ENCODE measurements at places on chromosomes 16 and 17. TPM values are rescaled to one million over a fixed set of nuclear protein-coding genes. Genes with fewer than 3 reads are reported as not detected.

DNA sequence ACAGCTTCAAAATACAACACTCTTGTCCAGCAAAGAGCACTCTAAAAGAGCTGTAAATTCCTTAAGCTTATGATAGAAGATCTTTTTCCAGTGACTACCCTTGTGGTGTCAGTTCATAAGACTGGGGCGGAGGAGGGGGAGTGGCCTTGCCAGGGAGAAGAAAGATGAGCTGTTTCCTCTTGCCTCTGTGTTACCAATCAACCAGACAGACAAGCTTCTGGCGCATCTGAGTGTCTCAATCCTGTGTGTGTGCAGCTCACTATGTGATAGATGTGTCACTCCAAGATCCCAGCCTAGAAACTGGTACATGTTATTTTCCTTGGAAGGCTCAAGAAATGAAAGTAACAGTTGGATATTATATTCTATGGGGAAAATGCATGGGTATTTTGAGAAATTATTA, 167.4 kb upstream of the CACNG3 start:
- H3K4me3 ChIP-seq, result no peak overlapping the region
- peaks cover 3% of the 10 kb centered on the region for H3K36me3 ChIP-seq
- H3K27ac ChIP-seq, result no peak overlapping the region
- peaks cover 12% of the 10 kb centered on the region for H3K4me1 ChIP-seq
- no peaks in the 10 kb centered on the region for H3K27me3 ChIP-seq

- no peak for DNase-seq
- no peaks in the 10 kb centered on the region for H3K27me3 ChIP-seq
- H3K27ac ChIP-seq, result no peak overlapping the region
Measured at GRCh38 chr17:64994281-64994680, 62.3 kb downstream of the GNA13 start.

The PPL gene
- polyA plus RNA-seq, result 27.0 TPM

The NAGPA gene
- polyA plus RNA-seq, result 7.9 TPM

DNA sequence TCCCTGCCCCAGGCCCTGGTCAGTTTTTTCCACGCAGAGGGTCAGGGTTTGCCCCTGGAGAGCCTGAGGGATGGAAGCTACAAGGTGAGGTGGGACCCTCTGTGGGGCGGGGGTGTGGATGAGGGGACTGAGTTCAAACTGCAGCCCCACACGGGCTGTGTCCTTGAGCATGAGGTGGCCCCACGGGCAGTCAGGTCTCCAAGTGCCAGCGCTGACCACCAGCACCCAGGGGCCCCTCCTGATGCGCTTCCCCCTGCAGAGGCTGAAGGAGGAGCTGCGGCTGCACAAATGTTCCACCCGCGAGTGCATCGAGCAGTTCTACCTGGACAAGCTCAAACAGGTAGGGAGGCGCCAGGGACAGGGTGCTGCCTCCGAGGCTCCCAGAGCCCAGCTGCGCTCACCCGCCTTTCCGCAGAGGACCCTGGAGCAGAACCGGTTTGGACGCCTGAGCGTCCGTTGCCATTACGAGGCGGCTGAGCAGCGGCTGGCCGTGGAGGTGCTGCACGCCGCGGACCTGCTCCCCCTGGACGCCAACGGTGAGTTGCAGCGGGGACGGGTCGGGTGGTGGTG, 4.3 kb downstream of the TSR3 start:
- no peaks in the 10 kb centered on the region for H3K36me3 ChIP-seq
- peaks cover 4% of the 10 kb centered on the region for H3K4me1 ChIP-seq
- no peak overlapping the region for H3K27ac ChIP-seq
- no peaks in the 10 kb centered on the region for H3K27me3 ChIP-seq

DNA sequence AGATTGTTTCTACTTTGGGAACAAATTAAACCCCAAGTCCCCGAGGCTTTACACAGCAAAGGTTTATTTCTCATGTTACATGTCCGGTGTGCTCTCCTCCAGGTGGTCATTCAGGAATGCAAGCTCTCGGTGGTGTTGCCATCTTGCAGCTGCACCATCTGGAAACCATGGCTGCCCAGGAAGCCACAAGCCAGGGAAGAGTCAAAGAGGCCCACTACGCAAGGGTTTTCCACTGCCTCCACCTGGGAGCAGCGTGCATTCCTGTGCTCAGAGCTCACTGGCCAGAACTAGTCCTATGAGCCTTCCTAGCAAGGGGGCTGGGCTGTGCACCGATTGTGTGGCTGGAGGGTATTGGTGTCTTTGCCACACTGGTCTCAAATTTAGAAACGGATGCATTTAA, 128.8 kb upstream of the FOXF1 start:
- H3K27me3 ChIP-seq, result no peaks in the 10 kb centered on the region
- H3K4me1 ChIP-seq, result peaks cover 10% of the 10 kb centered on the region
- no peaks in the 10 kb centered on the region for H3K36me3 ChIP-seq
- no peak overlapping the region for H3K27ac ChIP-seq

The VTN gene
- polyA plus RNA-seq, result 1.9 TPM

- peaks cover 17% of the 10 kb centered on the region for H3K4me1 ChIP-seq
- no peak overlapping the region for H3K4me3 ChIP-seq
- no peak overlapping the region for H3K27ac ChIP-seq
- H3K36me3 ChIP-seq, result no peaks in the 10 kb centered on the region
- no peak for DNase-seq
- no peaks in the 10 kb centered on the region for H3K27me3 ChIP-seq
Measured at GRCh38 chr16:77599793-77600415, 122.4 kb upstream of the NUDT7 start.

- DNase-seq, result no peak
- no peak overlapping the region for H3K4me3 ChIP-seq
- H3K4me1 ChIP-seq, result peaks cover 24% of the 10 kb centered on the region
- H3K27me3 ChIP-seq, result no peaks in the 10 kb centered on the region
- H3K36me3 ChIP-seq, result peaks cover 42% of the 10 kb centered on the region
Measured at GRCh38 chr17:32355649-32356377, 5.9 kb downstream of the ZNF207 start.

The TNFRSF13B gene
- 1.4 TPM for polyA plus RNA-seq

GRCh38 chr16:56856876-56857447, 8.0 kb upstream of the SLC12A3 start:
- no peak overlapping the region for H3K27ac ChIP-seq
- no peak for DNase-seq
